Activated naive CD8-positive, alpha-beta T cell treated with anti-CD3 and anti-CD28 coated beads for 36 hours (primary cell): ENCODE measurements at places on chromosomes 1 and 21. TPM values are rescaled to one million over a fixed set of nuclear protein-coding genes. Genes with fewer than 3 reads are reported as not detected.

The PLA2G2F gene
- not detected for total RNA-seq

The ENSA gene
- 214 TPM for total RNA-seq

The RAB7B gene
- total RNA-seq = not detected

The GRIK3 gene
- total RNA-seq = not detected

The ZFP69 gene
- 4.6 TPM for total RNA-seq
